ENCODE measurements at places on chromosomes 5 and 9. TPM values are rescaled to one million over a fixed set of nuclear protein-coding genes. Genes with fewer than 3 reads are reported as not detected.

- no peak for DNase-seq
Measured at GRCh38 chr5:89972901-89973300, 436.7 kb downstream of the CETN3 start.

GRCh38 chr9:93361995-93362394 is 89.5 kb upstream of the FAM120A start:
- DNase-seq, result no peak

- no peak for DNase-seq
Measured at GRCh38 chr9:36748322-36748899, 175.7 kb downstream of the MELK start.

DNA sequence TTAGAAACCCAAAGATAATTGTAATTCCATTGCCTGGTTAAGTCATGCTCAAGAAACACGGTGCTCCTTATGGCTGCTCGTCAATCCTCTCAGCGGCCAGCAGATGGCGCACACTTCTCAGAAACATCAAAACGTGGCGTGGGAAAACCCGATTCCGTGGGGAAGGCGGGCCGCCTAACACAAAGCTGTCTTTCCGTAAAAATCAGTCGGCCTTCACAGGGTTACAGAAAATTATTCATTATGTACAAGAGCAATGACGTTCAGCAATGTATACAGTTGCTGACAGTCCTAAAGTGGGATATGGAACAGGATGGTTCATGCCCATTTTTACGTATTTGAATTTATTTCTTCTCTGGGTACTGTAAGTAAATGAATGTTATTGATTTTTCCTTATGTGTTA is 83.5 kb downstream of the PDE4D start:
- DNase-seq, result no peak

GRCh38 chr5:1298067-1298551 is 3.2 kb upstream of the TERT start:
- DNase-seq, result no peak

GRCh38 chr5:13972029-13972428 is 27.5 kb upstream of the DNAH5 start:
- no peak for DNase-seq

DNA sequence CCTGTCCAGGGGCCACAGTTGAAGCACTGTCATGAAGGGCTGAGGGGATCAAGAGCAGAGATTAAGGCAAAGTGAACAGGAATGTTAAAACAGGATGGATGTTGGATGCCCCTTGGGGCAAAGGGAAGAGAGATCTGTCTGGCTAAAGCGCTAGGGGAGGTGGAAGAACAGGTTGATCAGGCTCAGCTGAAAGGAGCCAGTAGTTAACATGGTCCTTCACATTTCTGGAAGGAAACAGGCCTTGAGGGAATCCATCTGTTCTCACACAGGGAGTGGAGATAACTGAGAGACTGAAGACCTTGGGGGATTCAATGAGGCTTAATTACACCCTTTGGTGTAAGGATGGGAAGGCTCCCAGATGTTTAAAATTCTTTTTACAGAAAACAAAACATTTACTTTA is 5.8 kb downstream of the HAPLN1 start:
- DNase-seq, result no peak

DNA sequence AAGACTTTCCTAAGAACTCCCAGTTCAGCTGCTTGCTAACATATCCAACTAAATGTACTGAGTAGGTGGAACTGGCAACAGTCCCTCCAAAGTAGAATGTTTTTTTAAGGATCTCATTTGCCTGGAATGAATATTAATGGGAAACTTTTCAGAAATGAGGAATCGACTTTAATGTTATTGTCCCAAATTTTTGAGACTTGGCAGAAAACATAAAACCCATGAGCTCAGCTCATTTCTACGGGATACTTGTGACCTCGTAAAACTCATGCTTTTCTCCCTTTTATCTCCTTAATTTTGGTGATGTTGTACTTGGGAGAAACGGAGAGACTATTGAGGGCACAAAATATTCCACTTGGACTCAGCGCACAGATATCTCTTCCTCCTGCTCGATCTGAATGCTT is 296.8 kb downstream of the EBF1 start:
- DNase-seq, result no peak

OTULINL gene
- 0.34 TPM for total RNA-seq

WNK2 gene
- 0.06 TPM for total RNA-seq

Measured in glomerular endothelial cell (primary cell).